ENCODE measurements at places on chromosomes 16 and 17. TPM values are rescaled to one million over a fixed set of nuclear protein-coding genes. Genes with fewer than 3 reads are reported as not detected.

The DNASE1L2 gene
- 4.4 TPM for total RNA-seq

The MPHOSPH6 gene
- total RNA-seq, result 36.7 TPM

The BCAR1 gene
- total RNA-seq, result 120 TPM

The TMEM235 gene
- total RNA-seq, result not detected

The SLC16A6 gene
- 0.26 TPM for total RNA-seq

The CD300LB gene
- total RNA-seq, result not detected
